ENCODE measurements at places on chromosomes 7 and 10.
A peak's percentile ranks its signal among the peaks of the same experiment; 100 is the strongest.

DNA sequence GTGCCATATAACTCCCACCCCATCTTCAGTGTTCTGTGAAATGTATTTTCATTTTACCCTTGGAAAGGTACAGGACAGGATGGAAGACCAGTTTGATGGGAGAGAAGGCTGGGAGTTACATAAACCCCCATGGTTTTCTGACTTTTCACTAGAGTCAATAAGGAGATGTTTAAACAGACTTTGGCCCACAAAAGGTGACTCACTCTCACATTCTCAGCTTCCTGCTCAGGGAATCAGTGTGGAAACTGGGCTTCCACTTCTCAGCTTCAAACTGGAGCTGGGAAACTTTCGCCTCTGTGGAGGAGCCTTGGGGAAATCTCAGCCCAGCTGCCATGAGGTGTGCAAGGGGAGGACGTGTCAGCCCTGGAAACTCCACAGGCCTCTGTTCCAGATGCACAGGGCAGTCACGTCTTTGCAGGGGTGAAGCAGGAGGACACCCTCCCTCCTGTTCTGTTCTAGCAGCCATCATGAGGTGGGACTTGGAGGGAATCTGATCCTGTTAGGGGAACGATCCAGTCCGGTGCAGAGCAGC, 560.5 kb upstream of the GALNT17 start:
- DNase-seq: no peak

DNA sequence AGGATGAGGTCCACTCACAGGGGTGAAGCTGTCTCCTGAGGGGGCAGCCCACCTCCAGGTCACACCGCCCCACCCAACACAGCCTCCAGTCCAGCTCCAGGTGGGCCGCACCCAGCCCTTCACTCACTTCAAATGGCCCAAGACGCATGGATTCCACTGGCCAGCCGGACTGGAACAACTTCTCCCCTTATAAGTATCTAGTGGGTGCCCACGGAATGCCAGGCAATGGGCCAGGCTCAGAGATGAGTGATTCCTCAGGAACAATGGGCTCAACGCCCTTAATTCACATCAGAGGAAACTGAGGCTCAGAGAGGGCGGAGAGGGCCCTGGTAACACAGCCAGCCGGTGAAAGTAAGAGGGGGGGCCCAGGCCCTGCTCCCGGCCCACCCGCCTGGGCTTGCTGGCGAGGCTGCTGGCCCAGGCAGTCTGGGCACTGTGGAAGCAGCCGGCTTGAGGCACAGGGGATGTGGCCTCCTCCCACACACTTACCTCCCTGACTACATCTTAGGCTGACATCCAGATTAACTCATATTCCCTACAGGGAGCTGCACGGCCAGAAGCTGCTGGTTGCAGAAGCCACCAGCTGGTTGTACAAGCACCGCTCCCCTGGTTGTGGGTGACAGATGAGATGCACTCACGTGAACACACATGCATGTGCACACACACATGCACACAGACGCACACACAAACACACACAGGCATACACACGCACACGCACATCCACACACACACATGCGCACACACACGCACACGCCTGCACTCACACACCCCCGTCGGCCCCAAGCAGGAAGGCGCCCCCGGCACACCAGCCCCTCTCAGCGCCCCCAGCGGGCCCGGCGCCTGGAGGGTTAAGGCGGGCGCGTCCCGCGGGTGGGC, 1.0 kb upstream of the FAM20C start:
- no peak for DNase-seq

DNA sequence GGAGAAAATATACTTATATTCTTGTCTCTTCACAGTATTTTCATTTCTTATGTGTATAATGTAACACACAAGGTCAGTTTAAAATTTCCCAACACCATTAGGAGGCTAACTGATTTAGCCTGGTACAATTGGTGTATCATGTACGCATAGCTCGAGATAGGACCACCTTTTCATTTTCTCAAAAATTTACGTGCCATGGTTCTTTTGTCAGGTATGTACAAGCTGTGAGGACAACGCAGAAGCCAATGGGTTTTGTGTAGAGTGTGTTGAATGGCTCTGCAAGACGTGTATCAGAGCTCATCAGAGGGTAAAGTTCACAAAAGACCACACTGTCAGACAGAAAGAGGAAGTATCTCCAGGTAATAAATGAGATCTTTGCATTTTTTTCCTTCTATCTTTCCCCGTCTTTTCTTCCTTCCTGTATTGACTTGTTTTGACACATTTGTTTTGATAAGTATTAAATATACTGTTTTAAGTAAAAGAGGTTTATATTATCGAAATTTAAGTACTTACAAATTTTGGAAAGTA, 55.0 kb downstream of the TRIM24 start:
- no peak for DNase-seq

GRCh38 chr7:47039089-47039648, 542.7 kb downstream of the TNS3 start:
- no peak for DNase-seq

DNA sequence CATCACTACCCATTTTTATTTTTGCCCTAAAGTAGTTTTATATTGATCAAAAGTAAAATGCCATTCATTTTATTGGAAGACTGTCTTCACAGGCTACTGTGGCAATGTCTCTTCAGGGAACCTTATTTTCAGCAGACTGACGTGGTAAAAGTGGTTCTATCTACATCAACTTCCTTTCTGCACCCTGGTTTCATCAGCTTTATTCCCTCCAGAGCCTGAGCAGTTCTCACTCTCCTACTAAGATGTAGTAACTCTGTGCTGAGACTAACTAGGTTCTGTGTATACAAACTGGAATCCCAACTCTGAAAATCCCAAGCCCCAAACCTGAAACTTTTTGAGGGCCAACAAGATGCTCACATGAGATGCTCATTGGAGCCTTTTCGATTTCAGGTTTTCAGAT, 155.3 kb downstream of the SFMBT2 start:
- DNase-seq: no peak

- DNase-seq: no peak
Observed at GRCh38 chr10:89295597-89295996, 6.2 kb upstream of the IFIT2 start.

- DNase-seq: peak; percentile 10
Observed at GRCh38 chr10:71933651-71934050, 30.5 kb upstream of the CHST3 start.

GRCh38 chr10:66719483-66719882, 206.4 kb upstream of the LRRTM3 start:
- DNase-seq: no peak

DNA sequence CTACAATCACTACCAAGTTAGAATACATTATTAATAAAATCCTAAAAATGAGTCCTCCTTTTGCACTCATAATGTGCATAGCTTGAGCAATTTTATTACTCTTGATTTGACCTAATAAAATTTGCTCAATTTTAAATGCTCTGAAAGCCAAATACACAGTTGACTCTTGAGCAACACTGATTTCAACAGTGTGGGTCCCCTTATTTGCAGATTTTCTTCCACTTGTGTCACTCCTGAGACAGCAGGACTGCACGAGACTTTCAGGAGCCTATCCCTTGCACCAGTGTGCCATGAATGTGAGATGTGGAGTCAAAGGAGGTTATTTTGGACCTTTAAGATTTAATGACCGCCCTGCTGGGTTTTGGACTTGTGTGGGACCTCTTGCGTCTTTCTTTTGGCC, 23.2 kb downstream of the RNF216 start:
- no peak for DNase-seq

- DNase-seq: no peak
Observed at GRCh38 chr10:123563994-123564393, 102.2 kb upstream of the GPR26 start.

GRCh38 chr7:23966941-23967340, 256.9 kb downstream of the STK31 start:
- DNase-seq: no peak

GRCh38 chr7:155408651-155409586, 49.0 kb upstream of the EN2 start:
- no peak for DNase-seq

DNA sequence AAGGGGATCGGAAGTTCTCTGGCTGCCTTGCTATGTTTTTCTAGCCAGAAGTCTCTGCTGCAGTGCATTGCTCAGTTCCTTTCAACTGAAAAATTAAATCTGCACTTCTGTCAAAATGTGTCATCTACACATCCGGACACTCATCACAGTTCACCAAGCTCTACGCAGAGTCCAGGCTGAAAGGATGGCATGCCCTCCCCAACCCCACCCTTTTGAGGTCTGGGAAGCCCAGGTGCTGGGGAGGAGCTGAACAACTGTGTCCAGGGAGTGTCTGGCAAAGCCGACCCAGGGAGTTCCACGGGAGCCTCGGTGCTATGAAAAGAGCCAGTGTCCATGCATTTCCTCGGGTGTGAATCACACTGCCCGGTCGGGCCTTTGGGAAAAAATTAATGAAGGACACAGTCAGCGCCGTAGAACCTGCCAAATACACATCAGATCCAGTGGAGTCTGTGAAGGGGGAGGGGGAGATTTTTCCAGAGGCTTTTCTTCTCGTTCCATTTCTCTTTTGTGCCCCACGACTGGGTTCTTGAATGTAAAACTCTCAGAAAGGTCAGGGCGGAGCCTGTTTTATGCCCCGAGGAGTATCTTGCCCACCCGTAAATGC, 757 bp upstream of the PALS2 start:
- DNase-seq: no peak

DNA sequence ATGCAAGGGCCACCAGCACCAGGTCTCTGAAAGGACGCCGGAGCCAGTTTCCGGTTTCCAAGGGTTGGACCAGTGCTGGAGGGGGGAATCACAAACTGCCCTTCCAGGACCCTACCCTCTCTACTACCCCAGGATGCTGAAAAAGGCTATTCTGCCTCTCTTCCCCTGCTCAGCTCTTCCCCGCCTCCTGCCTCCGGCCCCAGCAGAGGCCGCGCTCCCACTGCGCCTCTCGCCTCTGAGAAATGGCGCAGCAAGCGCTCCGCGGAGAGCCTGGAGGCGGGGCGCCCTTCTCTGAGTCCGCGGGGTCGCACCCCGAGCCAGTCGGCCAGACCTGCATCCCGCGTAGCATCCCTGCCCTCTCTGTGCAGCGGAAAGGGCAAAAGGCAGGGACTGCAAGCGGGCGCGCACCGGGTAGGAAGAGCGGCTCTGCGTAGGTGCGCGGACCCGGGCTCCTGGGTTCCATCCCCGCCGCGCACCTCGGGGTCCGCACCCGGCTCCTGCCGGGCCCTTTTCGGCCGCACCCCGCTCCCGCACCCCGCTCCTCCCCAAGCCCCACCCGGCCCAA, 476 bp upstream of the RET start:
- no peak for DNase-seq

DNA sequence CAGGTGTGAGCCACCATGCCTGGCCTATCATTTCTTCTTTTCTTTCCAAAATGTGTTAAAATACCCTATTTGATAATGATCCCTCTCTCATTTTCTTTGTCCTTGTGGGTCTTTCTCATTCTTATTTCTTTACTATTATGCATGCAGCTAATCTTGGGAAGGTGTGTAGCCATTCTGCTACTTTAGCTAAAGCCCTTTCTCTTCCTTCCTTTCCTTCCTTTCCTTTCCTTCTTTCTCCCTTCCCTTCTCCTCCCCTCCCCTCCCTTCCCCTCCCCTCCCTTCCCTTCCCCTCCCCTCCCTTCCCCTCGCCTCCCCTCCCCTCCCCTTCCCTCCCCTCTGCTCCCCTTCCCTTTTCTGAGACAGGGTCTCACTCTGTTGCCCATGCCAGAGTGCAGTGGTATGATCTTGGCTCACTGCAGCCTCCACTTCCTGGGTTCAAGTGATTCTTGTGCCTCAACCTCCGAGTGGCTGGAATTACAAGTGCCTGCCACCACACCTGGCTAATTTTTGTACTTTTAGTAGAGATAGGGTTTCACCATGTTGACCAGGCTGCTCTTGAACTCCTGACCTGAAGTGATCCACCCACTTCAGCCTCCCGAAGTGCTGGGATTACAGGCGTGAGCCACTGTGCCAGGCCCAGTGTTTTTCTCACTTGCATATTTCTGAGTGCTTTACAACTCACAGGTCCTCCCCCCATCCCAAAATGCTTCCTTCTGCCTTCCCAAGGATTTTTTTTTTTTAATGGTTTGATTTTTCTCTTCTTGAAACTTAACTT, 42.3 kb downstream of the HIP1 start:
- no peak for DNase-seq

DNA sequence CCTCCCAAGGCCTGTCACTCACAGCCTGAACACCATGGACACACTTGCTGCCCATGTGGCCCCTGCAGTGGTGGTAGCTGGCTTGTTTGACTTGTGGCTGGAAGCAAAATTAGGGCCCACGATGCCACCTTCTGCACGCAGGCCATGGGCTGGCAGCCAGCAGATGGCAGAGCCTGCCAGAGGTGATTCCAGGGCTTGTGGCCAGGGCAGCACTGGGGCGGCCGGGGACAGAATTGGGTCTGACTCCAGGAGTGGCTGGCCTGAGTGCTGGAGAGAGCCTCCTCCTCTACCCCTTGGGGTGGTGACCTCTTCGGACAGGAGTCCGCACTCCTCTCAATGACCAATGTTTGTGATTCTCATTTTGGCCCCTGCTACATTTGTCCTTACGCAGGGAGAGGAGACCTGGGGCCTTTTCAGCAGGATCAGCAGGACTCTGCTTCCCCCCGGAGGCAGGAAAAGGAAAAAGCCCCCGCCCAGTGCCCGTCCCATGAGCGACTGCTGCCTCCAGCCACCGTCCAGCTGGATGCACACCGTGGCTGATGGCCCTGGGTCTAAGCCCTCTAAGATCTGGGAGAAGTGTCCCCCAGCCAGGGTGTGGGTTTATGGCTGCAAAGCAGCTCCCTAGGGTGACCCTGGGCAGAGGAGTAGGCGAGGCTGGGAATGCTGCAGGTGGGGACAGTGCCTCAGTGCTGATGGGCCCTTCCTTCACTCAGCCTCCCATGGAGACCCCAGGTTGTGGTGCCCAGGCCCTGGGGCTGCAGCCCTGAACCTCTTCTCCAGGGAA, 26.5 kb downstream of the DNAJB12 start:
- no peak for DNase-seq

- no peak for DNase-seq
Observed at GRCh38 chr7:25522727-25523126, 294.4 kb upstream of the NPVF start.

DNA sequence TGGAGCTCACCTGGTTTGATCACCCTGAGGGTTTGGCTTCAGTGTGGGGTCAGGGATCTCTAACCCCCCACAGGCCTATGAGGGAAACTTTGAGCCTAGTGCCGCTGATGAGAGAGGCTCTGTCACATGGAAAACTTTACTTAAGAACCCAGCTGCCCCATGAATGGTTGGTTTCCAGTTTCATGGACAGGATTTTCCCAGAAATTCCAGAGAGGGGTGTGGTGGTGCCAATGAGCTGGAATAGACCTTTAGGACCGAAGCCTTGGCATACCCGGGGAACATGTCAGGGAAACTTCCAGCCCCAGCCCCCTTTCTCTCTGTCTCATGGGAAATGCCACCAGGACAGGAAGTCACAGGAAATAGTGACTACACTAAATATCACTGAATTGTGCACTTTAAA, 36.9 kb downstream of the AKR1B1 start:
- no peak for DNase-seq

GRCh38 chr7:77457779-77458178, 41.6 kb upstream of the GSAP start:
- DNase-seq: no peak

- DNase-seq: no peak
Observed at GRCh38 chr10:67520924-67521520, 175.0 kb downstream of the CTNNA3 start.

All from stimulated activated CD8-positive, alpha-beta memory T cell treated with anti-CD3 and anti-CD28 coated beads, Interleukin-7, amount 100 ng/mL, for 24 hours (primary cell).